ENCODE measurements at places on chromosomes 16 and 17. TPM values are rescaled to one million over a fixed set of nuclear protein-coding genes. Genes with fewer than 3 reads are reported as not detected.

DNA sequence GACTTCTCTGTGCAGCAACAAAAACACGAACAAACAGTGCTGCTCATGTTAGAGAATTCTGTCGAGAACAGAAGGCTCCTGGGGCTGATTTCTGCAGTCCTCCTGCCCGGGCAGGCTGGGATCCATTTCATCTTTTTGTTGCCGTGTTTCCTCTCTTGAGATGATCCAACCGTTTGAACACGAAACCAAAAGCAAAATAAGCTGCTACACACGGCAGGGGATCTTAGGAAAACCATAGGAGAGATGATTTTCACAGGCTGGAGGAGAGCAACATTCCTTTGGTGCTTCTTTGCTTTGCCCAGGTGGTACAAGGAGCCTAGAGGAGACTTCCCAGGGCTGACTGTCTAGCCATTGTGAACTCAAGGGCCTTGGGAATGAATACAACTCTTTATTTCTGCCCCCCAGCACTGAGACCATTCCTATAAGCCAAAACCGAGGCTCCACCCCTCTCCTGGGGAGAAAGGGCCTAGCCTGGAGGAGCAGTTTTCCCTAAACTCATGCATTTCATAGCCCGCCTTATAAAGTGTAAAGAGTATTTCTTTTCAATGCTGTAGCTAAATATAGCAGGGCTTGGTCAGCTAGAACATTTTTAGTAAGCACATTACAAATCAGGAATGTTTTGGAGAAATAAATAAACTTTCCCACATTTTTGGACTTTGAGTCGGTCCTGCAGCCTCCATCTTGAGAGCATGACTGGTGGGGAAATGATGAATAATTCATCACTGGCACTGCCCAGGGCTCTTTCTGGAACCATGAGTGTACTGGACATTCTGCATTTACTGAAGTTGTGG is 7.7 kb downstream of the FOXL1 start:
- DNase-seq: no peak

GRCh38 chr17:45834471-45835396 is 9.9 kb upstream of the SPPL2C start:
- no peak for DNase-seq

Gene RASL10B
- total RNA-seq: 4.3 TPM

- no peak for DNase-seq
Measured at GRCh38 chr16:81478876-81479511, 34.4 kb downstream of the CMIP start.

DNA sequence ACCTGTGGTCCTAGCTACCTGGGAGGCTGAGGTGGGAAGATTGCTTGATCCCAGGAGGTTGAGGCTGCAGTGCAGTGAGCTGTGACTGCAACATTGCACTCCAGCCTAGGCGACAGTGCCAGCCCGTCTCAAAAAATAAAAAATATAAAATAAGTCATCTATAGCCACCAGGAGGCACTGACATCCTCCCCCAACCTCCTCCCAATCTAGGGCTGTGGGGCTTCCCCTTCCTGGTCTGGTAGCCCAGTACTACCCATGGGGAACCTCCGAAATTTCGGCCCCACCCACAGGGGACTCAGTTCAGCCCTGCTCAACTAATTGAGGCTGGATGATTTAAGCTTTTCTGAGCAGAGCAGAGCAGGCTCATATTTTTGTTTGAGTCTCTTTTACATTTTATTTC is 3.2 kb downstream of the ZSCAN10 start:
- no peak for DNase-seq

- DNase-seq: no peak
Measured at GRCh38 chr17:12077773-12078172, 57.1 kb downstream of the MAP2K4 start.

Gene RUNDC3A
- 3.6 TPM for total RNA-seq

- DNase-seq: no peak
Measured at GRCh38 chr17:79252886-79253285, 178.3 kb downstream of the ENGASE start.

- no peak for DNase-seq
Measured at GRCh38 chr17:45667591-45668171, 116.4 kb upstream of the CRHR1 start.

- DNase-seq: no peak
Measured at GRCh38 chr16:16073001-16073545, 123.7 kb downstream of the ABCC1 start.
